ENCODE measurements at places on chromosomes 7 and 10.

DNA sequence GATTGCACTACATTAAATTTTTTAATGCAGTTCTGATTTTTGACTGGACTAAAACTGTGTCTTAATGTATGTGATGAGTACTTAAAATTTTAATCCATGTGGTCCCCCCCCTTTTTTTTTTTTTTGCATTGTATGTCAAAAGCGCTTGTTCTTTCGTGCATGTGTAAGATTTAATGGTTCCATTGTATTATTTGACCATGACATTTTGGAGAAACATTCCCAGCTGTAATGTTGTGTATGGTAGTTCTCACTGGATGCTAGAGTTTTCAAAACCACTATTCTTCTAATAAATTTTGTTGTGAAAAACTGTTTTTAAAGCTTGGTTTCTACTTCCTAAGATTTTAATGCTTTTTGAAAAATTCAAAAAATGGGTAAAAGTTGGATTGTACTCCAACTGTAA lies 132.0 kb downstream of the LCOR start:
- DNase-seq: no peak

DNA sequence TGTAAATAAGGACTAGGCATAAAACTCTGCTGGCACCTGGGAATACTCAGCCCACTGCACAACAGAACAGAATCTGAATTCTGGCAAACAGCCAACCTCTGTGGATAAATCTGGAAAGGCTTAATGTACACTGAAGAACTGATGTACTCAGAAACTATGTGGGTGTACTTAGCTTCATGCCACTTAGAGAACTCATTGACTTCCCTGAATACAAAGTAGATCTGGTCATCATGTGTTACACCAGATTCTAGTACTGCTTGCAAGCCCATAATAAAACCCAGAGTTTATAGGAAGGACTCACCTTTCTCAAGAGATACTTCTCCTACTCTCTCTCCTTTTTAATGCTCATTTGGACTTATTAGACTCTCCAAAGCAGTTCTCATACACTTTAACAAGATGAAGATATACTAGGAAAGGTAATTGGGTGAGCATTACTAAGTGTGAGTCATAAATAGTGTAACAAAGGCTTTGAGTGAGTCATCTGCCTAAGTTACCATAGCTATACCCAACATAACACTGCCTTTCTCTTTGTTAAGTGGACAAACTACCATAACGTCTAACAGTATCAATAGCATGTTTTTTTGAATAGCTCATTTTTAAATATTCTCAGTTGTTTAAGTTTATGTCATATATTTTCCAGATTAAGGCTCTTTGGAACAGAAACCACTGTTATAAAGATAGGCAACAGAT lies 309.1 kb downstream of the MDFIC start:
- no peak for DNase-seq

- no peak for DNase-seq
These were observed 75.0 kb downstream of the WDR37 start for GRCh38 chr10:1130995-1131790.

DNA sequence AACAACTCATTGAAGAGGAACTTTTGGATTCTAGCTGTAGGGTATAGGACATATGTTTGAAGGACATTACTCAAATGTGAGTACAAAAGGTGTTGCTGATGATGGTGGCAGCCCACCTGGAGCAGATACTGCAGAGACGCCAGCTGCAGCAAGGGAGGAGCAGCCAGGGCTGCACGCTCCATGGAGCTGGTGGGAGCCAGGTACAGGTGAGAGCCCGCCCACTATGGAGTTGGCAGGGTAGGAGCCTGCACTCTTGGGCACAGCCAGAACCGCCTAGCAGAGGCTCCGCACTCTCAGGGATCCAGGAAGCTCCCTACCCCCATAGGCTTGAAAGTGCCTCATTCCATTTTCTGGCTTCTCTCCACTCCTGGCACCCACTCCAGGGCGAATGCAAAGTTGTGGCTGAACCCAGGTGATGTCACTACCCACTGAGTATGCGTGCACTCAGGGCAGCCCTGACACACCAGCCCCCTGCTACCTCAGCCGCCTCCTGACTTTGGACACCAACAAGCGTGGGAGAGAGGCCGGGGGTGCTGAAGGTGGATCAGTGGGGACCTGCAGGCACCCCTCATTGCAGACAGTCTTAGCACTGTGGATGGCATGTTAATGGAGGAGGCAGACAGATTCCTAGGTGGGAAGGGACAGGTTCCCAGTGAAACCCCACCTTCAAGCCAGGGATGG lies 761.1 kb downstream of the IPMK start:
- no peak for DNase-seq

DNA sequence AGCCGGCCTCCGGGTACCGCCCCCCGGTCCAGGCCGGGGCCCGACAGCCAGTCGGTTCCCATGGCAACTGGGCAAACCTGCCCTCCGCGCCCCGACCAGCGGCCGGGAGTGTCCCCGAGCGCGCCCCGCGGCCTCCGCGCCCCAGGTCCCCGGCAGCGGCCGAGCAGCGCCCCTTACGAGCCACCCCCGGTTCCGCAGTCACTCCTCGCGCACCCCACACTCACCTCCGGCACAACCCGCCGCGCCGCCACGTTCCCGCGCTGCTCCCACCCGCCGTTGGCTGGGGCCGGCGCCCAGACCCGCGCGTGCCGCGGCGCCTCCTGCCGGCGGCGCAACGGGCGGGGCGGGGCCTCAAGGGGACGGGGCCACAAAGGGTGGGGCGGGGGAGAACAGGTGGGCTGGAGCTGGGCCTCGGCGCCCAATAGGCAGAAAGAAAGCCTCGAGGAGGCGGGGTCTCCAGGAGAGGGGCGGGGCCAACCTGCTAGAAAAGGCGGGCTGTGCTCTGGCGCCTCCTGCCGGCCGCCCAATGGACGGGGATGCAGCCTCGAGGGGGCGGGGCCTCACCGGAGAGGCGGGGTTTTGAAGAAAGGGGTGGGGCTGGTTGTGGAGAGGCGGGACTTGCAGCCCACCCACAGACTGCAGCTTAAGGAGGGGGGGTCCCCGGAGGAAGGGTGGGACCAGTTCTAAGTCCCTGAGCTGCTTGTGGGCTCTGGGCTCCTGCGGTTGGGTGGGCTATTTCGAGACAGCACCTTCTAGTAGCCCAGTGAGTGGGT lies at the start of gene RADIL:
TSS of gene RADIL (minus strand) at position 345 of the 773 bp plus-strand sequence. CDS start 5,577 bp downstream, outside the sequence.
- peak; percentile 83 for DNase-seq

DNA sequence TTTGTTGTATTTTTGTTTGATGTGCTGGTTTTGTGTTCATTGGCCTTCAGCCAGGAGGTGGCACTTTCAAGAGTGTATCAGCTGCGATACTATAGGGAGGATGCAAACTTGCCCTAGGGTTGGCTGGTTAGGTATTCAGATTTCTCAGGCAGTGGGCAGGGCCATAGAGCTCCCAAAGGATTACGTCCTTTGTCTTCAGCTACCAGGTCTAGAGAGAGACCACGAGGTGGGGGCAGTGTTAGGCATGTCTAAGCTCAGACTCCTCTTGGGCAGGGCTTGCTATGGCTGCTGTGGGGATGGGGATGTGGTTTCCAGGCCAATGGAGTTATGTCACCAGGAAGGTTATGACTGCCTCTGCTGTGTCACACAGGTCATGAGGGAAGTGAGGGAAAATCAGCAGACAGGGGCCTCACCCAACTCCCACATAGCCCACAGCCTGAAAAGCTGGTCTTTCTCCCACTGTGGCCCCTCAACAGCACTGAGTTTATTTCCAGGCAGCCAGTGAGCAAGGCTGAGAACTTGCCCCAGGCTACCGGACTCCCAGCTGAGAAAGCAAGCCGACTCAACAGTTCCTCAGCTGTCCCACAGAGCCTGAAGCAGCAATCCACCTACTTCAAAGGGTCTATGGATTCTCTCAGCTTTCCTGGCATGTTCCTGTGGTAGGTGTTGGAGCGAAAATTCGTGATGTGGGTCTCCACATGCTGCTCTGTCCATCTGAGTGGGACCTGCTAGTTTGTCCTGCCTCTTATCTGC lies 227.4 kb upstream of the COBL start:
- DNase-seq: no peak

GRCh38 chr7:35505066-35505465 lies 189.9 kb downstream of the HERPUD2 start:
- no peak for DNase-seq

DNA sequence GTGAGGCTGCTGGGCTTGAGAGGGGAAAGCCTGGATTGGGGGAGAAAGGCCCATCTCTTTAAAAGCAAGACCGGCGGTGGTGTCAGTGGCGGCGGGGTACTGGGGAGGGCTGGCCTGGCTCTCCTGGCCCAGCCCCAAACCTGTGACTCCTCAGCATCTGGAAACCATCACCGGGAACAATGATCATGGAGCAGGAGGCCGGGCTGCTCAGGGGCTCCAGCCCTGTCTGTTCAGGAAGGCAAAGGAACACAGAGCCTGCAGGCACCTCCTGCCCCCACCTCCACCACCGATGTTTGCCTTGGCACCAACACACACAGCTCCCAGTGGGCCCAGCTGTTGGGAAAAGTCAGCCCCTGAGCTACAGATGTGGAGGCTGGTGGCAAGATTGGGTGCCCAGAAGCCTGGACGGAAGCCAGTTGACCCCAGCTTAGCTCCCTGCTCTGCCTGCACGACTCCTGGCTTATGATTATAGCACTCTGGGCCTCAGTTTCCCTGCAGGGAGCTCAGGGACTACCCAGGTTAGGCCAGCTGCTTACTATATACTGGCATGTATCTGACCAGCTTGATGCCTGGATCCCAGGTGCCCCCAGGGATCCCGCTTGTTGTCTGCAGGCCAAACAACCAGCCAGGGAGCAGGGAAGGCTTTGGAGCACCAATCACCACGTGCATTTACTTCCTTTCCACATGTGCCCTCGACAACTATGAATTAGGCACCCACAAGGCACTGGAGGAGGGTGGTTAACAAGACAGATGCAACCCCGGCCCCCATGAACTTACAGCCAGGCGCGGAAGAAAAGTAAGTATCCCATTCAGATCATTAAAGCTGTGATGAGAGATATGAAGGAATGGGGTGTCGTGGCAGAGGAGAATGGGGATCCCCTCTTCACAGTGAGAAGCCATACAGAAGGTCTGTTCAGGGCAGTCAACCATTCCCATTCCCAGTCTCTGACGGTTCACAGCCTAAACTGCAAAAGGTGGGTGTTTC lies 37.3 kb downstream of the ZCCHC24 start:
- DNase-seq: no peak

DNA sequence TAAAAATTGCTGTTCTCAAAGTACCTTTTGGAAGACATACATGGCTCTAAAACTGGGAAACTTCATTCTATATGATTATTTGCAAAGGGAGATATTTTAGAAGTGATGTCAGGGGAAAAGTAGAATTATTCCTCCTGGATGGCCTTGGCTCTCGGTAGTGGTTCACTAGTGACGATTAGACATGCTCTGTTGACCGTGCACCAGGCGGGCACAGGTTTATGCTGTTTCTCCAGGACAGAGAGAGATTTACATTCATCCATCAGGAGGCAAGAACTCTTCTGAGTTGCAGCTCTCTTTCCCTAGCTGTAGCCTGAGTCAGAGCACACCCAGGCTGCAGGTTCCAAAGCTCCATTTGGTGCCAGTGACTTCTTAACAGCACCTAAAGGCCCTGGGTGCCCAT lies 184.9 kb upstream of the WDR11 start:
- no peak for DNase-seq

DNA sequence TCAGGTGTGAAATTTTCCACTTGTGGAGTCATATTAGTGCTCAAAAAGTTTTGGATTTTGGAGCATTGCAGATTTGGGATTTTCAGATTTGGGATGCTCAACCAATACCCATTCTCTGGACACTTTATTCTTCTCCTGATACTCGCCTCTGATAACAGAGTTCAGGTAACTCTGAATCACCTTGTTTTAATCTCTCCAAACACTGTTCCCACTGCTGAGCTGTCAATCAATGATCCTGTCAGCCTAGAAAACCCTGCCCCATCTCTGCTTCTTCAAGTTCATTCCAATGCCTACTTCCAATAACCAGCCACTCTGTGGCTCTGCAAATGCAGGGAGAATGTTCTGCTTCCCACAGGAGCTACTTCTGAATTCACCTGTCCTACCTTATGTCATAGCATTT lies 21.8 kb downstream of the SGMS1 start:
- DNase-seq: no peak

- no peak for DNase-seq
These were observed 82.2 kb downstream of the CFAP58 start for GRCh38 chr10:104435822-104436221.

DNA sequence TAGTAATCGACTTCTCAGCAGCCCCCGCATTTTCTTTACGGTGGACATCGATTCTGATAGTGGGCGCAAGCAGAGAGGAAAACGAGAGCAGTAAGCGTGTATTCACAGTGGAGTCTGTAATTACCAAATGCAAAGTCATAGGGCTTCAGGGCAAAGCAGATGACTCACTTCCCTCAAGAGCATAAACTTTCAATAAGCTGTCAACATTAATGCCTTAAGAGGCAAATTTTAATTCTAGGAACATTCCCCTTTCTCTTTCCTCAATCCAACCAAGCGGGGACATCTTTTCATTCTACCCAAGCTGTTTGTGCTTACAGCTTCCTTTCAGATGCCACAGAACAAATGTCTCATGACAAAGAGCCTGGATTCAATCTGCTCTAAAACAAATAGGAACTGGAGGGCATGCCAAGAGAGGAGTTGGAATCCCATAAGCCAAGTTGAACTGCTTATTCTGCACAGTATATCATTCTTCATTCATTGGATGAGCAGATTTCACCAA lies 48.6 kb downstream of the MALSU1 start:
- no peak for DNase-seq

GRCh38 chr7:29922921-29923700 lies 66.5 kb downstream of the SCRN1 start:
- no peak for DNase-seq

GRCh38 chr7:30167901-30168300 lies 33.1 kb downstream of the MTURN start:
- DNase-seq: no peak

DNA sequence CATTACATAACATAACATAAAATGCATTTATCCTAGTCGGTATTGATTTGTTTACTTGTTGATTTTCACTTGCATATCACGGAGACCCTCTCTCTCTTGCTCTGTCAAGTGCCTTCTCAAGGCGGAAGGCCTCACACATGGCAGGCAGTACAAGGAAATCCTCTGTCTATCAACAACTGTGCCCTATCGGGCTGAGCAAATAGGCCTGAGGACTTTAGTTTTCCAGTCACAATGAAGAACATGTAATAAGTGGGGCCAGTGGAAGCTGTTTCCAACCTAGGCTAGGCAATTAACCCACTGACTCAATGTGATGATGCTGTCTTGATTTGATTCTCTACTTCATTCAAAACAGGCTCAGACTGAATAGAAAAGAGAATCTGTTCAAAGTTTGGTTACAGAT lies 44.9 kb upstream of the KMT2C start:
- DNase-seq: no peak

DNA sequence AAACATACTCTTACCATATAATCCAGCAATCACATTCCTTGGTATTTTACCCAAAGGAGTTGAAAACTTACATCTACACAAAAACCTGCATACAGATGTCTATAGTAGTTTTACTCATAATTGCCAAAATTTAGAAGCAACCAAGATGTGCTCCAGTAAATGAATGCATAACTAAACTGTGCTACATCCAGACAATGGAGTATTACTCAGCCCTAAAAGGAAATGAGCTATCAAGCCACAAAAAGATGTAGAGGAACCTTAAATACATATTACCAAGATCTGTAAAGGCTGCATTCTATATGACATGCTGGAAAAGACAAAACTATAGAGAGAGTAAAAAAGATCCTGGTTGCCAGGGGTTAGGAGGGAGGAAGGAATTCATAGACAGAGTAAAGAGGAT lies 21.8 kb upstream of the CH25H start:
- DNase-seq: no peak

GRCh38 chr10:77919713-77920108 lies 6.8 kb downstream of the DLG5 start:
- DNase-seq: no peak

GRCh38 chr7:99124751-99125504 lies 19.0 kb downstream of the SMURF1 start:
- no peak for DNase-seq
